ENCODE measurements at places on chromosomes 4 and X. TPM values are rescaled to one million over a fixed set of nuclear protein-coding genes. Genes with fewer than 3 reads are reported as not detected.

AMTN gene
- not detected for total RNA-seq

IQCM gene
- total RNA-seq = not detected

KCND1 gene
- total RNA-seq = 2.9 TPM

ERCC6L gene
- total RNA-seq = 13.4 TPM

ZNF157 gene
- total RNA-seq = 0.19 TPM

BMX gene
- total RNA-seq = not detected

UNC5C gene
- total RNA-seq = not detected

NMU gene
- not detected for total RNA-seq

GABRE gene
- not detected for total RNA-seq

CSAG3 gene
- 1.4 TPM for total RNA-seq

RAB41 gene
- not detected for total RNA-seq

HSFX3 gene
- total RNA-seq = 0.29 TPM

CNKSR2 gene
- 6.7 TPM for total RNA-seq

SAGE1 gene
- total RNA-seq = not detected

ADH1A gene
- not detected for total RNA-seq

BANK1 gene
- total RNA-seq = not detected

AGTR2 gene
- total RNA-seq = not detected

DNA sequence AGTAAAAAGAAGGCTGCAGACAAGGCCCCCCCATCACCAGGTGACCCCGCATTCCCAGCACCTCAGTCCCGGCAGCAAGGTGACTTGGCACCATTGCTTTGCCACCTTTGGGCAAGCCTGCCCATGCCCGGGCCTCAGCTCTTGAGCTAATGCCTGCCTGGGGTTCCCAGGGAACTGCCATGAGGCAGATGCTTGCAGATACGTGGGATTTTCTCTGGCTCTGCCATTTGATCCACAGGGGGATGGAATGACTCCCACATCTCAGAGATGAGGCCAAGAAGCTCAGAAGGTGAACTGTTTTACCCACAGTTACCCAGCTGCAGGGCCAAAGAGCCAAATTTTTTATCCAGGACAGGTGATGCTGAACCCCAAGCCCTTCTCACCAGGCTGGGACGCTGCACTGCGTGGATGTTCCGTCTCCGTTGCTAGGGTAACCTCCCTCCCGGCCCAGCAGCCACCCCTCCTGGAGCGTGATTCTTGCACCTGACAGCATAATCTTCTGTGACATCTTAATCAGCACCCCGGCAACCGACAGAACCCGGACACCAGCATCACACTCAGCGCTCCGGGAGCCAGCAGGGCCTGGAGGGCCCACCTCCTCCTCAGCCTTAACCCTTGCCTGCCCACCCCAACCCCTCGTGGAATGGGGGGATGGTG lies 15.7 kb upstream of the MSX1 start:
- no peak for DNase-seq

GRCh38 chr4:160019936-160020335 lies 917.1 kb downstream of the RAPGEF2 start:
- no peak for DNase-seq

DNA sequence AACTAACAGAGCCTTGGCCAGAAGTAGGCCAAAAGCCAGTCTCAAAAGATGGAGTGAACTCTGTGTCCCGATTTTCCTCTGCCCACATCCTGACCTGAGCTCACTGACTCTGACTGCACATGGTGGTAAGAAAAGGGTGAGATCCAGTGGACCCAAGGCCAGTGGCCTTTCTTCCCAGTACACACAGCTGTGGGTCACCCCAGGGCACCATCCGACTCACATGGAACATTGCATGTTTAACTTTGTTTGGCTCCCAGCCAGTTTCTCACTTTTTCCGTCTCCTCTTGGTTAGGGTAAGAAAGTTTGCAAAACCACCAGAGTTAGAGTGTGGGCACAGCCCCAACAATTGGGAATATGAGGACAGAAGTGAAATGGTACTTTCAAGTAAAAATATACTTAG lies 69.8 kb downstream of the GAB1 start:
- no peak for DNase-seq

DNA sequence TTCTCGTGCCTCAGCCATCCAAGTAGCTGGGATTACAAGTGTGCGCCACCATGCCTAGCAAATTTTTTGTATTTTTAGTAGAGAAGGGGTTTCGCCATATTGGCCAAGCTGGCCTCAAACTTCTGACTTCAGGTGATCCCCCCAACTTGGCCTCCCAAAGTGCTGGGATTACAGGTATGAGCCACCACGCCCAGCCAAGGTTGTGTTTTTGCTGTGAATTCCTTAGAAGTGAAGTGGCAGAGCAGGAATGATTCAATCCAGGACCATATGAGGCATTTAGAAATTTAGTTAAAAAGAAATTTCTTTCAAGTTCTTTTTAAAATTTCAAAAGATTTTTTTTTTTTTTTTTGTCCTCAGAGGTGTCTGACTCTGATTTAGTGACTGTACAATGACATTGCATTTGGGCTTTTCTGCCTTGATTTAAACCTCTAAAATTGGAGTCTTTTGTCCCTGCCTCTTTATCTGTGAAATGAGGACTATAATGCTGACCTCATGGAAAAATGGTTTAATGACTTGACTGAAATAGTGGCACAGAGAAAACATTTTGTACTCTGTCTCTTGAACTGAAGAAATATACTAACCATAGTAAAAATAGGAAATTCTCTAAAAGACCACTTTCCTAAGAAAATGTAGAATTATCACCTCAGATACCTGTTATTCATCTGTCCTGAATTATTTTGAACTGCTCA lies 59.9 kb downstream of the CXCL13 start:
- no peak for DNase-seq

- no peak for DNase-seq
Observed at GRCh38 chrX:45619290-45619689, 418.6 kb upstream of the DIPK2B start.

GRCh38 chrX:120302434-120302833 lies 8.8 kb downstream of the TMEM255A start:
- DNase-seq = peak; percentile 81

- DNase-seq = no peak
Observed at GRCh38 chr4:94285666-94286065, 57.0 kb downstream of the HPGDS start.

- DNase-seq = no peak
Observed at GRCh38 chr4:138959097-138959815, 56.3 kb upstream of the NOCT start.

DNA sequence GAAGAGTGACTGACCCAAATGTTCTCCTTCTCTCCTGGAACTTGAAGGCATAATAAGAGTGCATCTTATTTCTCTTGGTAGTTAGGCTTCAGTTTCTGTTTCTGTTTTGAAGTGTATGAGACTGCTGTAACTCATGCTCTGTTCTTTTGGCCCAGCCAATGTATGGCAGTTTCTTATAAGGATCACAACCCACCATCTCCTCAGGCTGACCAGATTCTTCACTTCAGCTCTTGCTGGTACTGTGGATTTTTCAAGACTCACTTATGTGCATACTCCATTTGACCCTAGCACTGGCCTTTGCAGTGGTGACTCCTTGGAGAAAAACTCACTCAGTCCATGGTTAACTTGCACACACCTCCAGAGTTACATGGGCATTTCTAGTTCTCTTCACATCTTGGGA lies 9.6 kb upstream of the YTHDC1 start:
- no peak for DNase-seq

- no peak for DNase-seq
Observed at GRCh38 chr4:55571806-55572205, 20.2 kb downstream of the PDCL2 start.

GRCh38 chr4:135418353-135418752 lies 1216.8 kb upstream of the PABPC4L start:
- DNase-seq = no peak

- DNase-seq = no peak
Observed at GRCh38 chr4:173482330-173482931, 47.6 kb downstream of the HAND2 start.

DNA sequence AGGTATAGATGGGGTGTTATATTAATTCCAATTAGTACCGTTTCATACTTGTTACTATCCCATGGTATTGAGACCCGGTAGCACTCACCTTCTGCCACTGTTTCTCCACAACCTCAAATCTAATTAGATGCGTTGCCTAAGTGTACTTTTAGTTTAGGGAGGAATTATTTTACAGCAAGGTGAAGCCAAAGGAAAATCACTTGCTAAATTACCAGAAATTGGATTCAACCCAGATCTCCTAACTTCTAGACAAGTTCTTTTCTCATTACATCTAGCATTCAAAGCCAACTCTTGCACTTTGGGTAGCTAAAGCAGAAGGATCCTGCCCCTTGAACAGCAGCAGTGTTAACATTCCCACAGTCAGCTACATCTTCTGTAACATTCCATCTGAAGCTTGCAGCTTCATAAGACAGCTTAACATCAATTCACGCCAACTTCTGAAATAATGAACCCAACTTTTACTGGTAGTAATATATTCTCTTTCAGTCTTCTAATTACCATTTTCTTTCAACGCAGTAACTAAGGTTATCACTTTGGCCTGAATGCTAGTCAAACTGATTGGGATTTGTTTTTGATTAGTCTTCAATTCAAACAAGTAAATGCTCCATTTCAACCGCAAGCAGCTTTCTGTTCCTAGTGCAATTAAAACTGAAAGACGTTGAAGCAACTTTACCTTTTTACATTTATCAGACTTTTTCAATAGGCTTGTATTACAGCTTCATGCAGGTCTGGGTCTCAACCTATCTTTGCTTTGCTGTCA lies 934 bp upstream of the SEC31A start:
- DNase-seq = no peak

- no peak for DNase-seq
Observed at GRCh38 chrX:19709812-19710518, 177.4 kb downstream of the SH3KBP1 start.

DNA sequence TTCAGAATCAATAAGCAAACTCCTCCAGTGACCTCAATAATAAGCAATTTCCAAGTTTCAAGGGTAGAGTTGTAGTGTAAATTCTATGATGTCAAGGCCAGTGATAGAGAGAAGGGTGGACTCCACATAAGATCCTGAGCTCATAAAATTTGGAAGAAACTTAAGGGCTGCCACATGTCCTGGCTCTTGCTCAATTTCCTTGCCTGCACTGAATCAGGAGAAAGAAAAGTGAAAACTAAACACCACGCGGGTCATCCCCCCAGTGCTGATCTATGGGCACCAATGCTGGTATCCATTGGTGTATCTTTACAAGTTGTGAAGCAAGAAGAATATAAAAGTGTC lies 392.0 kb upstream of the INTU start:
- DNase-seq = no peak

GRCh38 chr4:7132730-7133582 lies 59.4 kb upstream of the SORCS2 start:
- DNase-seq = no peak

- DNase-seq = no peak
Observed at GRCh38 chr4:42050516-42051249, 60.4 kb downstream of the SLC30A9 start.

DNA sequence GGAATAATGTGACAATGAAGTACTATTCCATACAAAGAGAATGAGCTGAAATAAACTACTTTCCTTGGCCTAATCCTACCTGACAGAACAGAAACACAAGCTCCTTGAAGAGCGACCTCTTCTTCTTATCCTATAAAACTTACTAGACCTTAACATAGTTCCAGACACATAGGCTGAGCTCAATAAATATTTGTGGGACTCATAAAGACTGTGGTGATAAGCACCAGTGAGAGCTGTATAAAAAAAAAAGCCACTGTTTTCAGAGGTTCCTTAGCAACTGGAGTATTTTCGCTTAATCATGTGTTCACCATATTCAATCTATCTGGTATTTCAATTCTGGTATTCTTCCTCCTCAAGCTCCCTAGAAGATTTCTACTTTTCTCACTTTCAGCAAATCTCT lies 1129.6 kb downstream of the STPG2 start:
- DNase-seq = no peak

- DNase-seq = no peak
Observed at GRCh38 chrX:117038918-117039440, 576.2 kb upstream of the CT83 start.

- no peak for DNase-seq
Observed at GRCh38 chr4:106429885-106430284, 61.3 kb upstream of the GIMD1 start.

DNA sequence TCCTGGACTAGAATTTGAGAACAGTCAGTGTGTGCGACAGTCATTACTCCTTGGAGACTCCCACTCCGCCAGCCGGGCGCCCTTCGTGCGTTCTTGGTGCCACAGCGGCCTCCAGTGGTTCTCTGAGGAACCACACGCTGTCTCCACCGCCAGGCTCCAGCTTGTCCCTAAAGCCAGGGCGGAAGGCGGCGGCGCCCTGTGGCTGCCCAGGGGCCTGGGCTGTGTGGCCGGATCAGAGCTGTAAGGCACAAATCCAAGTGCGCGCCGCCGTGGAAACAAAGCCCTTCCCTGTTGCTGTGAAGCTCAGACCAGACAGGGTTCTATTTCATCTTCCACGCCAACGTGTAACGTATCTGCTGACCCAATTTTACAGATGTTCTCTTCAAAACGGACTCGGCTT lies 34.2 kb downstream of the IDS start:
- peak; percentile 63 for DNase-seq

GRCh38 chr4:576245-576821 lies at the start of gene TMEM271:
TMEM271 (minus strand) TSS chr4:576295; CDS start chr4:576062, 233 bp downstream.
- DNase-seq = no peak

DNA sequence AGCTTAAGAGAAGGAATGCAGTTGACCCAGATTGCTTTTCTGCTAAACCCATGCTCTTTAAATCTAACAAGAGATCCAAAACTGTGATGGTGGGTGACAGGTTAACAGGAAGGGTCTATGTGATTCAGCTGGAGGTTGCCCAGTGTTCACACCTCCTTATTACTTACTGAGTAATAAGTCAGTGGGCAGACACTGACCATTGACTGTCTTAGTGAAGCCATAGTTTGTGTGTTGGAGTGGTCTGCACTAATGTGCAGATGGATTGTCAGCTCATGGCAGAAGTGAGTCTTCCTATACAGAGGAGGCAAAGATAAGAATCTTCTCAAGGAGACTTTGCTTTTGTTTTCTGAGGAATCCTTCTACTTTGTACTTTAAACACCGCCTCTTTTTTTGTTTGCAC lies 15.2 kb upstream of the RUFY3 start:
- DNase-seq = no peak

DNA sequence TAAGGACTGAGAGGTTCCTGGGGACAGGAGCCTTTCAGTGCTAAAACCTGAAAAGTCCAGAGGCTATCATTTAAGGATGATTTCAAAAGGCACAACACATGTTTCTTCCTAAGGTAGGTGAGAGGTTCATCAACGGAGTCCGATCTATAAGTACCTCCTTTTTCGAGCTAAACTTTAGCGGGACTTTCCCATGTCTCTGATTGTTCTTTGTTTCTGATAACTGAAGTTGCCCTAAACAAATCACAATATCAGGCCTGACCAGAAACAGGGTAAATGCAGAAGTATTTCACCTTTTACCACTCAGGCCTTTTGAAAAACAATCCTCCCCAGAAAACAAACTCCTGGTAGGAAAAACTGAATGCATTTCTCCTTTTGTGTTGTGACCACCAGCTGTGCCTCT lies 17.6 kb downstream of the PIR start:
- DNase-seq = no peak

DNA sequence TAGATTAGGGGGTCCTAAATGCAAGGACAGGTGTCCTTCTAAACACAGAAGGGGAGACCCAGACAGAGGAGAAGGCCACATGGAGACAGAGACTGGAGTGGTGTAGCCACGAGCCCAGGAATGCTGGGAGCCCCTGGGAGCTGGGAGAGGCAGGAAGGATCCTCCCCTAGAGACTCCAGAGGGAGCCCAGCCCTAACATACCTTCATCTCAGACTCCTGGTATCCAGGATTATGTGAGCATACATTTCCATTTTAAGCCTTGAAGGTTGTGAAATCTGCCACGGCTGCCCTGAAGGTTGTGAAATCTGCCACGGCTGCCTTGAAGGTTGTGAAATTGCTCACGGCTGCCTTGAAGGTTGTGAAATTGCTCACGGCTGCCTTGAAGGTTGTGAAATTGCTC lies 148.4 kb downstream of the ASMT start:
- DNase-seq = no peak

GRCh38 chrX:55451626-55451989 lies 319 bp upstream of the MAGEH1 start:
- no peak for DNase-seq

Data from activated CD8-positive, alpha-beta memory T cell treated with anti-CD3 and anti-CD28 coated beads, Interleukin-2, amount 10 ng/mL, durations not matched to agents 7 days and 5 days (primary cell).